ENCODE measurements at places on chromosomes 11 and 22. TPM values are rescaled to one million over a fixed set of nuclear protein-coding genes. Genes with fewer than 3 reads are reported as not detected.

DNA sequence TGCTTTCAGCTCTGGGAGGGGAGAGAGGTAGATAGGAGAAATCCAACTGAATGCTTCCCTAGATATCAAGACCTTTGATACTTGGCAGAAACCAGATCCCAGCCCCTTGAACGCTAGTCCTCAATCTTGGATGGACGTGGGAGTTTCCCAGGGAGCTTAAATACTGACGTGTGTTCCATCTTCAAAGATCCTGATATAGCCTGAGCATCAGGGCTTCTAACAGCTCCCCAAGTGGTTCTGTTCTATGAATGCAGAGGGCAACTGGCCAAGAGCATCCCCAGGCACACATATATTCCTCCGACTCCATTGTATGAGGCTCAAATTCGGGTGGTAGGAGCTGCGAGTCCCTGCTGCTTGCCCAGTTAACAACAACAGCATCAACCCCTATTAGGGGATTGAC is 8.7 kb upstream of the ACCS start:
- DNase-seq: no peak

DNA sequence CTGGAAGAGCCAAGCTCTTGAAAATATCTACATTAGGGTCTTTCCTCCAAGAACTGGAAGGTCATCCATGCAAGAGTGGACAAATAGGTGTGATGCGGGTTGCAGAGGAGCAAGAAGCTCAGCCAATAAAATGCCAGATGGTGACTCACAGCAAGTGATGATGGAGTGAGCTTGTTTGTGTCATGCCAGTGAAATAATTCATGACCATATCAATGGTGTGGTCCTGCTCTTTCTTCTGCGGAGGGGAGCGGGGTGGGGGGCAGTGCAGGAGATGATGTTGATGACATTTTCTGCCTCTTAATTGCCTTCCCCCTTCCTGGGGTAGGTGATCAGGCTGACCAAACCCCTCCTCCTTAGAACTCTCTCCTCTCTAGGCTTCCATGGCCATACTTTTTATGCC is 118.5 kb upstream of the TIMP3 start:
- no peak for DNase-seq

Gene TTC28
- 15.0 TPM for total RNA-seq

DNA sequence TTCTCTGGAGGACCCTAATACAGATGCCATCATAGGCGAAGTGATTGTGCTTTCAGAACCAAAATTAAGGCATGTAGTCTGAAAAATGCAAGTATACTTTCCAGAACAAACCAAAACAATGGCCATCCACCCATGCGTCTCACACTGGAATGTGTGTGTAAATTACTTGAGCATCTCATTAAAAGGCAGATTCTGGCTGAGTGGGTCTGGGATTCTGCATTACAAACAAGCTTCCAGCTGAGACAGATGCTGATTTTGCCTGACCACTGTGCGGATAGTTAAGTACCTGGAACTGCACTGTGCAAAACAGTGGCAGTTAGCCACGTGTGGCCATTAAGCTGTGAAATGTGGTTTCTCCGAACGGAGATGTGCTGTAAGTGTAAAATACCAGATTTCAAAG is 26.2 kb downstream of the RRP7A start:
- no peak for DNase-seq

DNA sequence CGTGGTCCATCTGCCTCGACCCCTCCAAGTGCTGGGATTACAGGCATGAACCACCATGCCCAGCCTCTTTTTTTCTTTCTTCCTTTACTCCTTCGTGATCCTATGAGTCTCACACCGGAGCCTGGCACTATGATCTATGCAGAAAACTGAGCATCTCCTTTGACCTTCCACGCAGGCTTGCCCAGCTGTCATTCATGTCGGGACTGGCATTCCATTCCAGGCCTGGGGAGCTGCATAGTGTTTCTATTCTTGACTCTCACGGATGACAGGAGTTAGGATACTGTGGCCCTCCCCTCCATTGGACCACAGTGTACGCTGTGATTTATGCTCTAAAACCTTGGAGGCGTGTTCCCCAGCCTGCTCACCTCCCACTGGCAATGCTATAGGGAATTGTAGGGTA is 611.8 kb downstream of the BRD1 start:
- no peak for DNase-seq

DNA sequence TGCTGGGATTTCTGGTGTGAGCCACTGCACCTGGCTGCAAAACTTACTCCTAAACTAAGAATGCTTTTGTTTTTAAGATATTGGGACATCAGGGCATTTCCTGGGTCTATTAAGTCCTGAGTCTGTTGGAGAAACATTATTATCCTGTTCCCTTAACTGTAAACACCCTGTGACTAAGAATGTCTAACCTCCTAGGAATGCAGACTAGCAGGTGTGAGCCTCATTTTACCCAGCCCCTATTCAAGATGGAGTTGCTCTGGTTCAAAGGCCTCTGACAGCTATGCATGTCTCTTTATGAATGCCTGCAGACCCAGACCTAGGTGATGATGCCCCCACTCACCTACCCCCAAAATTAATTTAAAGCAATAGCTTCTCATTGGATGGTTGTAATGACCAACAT is 46.2 kb downstream of the DEPDC5 start:
- DNase-seq: no peak

Gene LRRC74B
- total RNA-seq: not detected

DNA sequence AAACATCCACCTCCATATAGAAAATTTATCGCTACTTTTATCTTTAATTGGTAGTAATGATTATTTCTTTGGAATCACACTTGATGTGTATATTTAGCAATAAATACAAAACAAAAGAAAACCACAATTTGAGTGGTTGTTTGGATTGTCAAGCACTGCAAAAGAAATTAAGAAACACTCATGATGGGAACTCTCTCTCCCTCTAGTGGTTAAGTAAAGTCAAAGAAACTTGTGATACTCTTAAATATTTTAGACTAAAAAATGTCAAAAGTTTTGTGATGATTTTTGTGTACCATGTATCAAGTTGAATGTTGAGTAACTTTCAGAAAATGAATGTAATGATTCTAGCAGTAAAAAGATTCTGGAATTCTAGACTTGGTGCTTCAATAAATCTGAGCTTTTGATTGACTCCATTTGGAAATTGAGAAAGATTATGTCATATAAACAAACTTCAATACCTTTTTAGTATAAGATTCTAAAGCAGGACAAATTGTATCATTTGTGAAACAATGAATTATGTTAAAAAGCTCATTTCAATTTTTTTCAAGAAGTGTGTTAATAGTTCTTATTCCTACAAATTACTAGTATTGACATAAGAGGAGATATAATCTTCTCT is 20.8 kb downstream of the MUC15 start:
- no peak for DNase-seq

Gene GSTT2B
- 7.9 TPM for total RNA-seq

- peak; percentile 57 for DNase-seq
These were observed 44.9 kb downstream of the WNT11 start for GRCh38 chr11:76161261-76161961.

GRCh38 chr11:20056950-20057943 is 103.0 kb downstream of the DBX1 start:
- DNase-seq: no peak

GRCh38 chr11:9576701-9577381 is 3.4 kb downstream of the WEE1 start:
- no peak for DNase-seq

DNA sequence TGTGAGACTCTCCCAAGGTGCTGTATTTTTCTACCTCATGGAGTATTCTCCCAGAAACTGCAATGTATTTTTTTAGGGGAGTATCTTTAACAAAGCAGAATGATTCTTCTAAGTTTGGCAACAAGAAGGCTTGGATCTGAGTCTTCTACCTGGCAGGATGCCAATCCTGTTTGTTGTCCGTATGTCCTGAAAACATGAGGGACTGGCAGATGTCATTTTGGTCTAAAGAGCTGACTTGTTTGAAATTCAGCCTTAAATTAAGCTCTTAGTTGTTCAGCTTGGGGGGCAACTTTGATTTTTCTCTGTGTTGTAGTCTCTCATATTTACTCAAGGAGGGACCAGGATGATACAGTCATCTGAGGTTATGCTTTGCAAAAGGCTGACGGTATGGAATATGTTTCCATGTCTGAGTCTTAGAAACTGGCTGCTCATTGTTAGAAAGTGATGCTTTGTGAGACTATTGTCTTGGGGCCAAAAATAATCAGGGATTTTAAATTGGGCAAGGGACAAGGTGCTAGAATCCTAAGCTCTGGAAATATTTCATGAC is 9.3 kb downstream of the MRPL16 start:
- no peak for DNase-seq

DNA sequence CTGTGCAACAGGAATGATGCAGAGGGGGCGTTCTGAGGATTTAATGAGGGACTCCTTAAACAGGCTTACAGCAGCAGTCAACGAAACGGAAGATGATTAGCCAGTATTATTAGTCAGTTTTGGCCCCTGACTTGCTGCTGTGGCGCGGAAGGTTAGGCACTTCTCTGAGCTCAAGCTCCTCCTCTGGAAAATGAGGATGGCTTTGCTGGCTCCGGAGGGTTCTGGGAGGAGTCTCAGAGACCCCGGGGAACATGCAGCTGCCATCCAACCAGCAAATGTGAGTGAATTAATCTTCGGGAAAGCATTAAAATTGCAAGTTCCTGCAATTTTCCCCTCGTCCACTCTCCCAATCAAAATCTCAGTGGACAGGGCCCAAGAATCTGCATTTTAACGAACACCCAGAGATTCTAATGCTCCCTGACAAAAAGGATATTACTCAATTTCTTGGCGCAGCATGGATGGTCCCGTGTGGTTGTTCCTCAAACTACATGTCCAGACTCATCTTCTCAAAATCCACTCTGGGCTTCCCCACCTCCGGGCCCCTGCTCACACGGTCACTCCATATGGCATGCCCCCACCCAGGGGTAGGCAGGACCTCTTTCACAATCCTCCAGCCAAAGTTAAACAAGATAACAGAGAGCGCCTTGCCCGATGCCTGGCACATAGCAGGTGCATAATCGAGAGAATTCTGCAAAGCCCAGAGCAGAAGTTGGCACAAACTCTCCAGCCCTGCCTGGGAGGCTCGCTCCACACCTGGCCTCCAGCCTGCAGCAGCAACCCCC is 6.4 kb downstream of the ELFN2 start:
- DNase-seq: no peak

GRCh38 chr11:2306452-2306823 is 4.6 kb downstream of the TSPAN32 start:
- DNase-seq: peak; percentile 70

DNA sequence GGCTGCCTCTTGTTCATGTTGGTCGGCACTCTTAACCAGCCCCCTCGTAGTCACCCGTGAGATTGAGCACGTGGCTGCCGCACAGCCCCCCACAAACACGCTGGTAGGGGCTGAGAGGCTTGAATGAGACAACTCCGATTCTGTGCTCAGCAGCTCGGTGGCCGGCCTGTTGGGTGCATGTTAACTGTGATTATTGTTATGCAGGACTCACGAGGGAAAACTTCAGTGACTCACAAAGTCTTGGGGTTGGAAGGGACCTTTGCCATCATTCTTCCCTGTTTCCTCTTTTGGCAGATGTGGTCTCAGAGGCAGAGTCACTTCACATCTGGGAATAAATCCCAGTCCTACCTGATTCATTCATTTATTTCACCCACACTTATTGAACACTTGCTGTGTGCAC is 75.2 kb downstream of the ADAMTS15 start:
- no peak for DNase-seq

Gene TRPC6
- total RNA-seq: 0.56 TPM

DNA sequence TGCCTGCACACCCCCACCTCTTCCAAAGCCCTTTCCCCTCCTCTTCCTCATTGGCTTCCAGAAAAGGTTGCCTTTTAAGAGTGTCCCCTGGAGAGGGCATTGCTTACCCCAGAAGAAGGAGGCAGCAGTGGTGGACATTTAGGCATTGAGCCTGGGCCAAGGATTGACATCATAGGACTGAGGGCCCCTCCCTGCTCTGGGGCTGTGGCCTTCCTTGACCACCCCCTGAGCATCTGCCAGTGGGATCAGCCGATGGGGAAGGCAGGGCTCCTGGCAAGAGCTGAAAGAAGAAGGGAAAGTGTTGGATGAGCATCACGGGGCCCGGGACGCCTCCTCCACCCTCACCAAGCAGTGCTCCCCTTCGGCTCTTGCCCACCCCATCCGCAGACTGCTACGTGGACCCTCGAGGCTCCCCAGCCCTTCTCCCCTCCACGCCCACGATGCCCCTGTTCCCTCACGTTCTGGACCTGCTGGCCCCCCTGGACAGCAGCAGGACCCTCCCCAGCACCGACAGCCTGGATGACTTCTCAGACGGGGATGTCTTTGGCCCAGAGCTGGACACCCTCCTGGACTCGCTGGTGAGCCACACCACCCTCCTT is 37.4 kb downstream of the ZC3H7B start:
- DNase-seq: no peak

DNA sequence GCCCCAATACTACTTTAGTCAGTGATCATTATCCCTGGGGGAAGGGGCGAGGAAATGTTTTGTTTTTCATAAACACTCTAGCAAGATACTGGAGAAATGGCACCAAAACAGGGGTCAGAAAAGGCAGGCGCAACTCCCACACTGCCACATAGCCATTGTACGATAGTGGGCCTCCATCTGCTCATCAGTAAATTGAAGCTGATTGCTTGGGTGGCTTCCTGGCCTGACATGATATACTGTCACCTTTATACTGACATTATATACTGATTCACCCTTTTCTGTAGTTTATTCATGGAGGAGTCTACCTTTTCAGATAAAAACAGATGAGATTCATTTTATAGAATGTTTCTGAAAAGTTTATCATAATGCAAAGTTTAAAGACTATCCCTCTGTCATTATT is 51.6 kb upstream of the CCDC34 start:
- DNase-seq: no peak

Gene NPTXR
- 30.8 TPM for total RNA-seq

Gene APLNR
- 20.2 TPM for total RNA-seq

Gene KDM4E
- total RNA-seq: not detected

GRCh38 chr22:28222571-28222970 is 303.5 kb upstream of the PITPNB start:
- no peak for DNase-seq

DNA sequence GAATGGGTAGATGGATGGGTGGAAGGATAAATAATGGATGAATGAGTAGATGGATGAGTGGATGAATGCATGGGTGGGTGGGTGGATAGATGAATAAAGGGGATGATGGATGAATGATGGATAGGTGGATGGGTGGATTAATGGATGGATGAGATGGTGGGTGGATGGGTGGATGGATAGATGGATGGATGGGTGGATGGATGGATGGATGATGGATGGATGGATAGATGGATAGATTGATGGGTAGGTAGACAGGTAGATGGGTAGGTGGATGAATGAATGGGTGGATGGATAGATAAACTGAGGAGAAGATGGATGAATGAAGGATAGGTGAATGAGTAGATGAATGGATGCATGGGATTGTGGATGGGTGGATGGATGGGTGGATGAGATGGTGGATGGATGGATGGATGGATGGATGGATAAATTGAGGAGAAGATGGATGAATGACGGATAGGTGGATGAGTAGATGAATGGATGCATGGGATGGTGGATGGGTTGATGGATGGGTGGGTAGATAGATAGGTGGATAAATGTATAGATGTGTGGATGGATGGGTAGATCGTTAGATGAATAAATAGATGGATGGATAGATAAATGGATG is 331.3 kb downstream of the MN1 start:
- DNase-seq: no peak

Measured in left cardiac atrium (tissue), 4 donors.